ENCODE measurements at places on chromosomes 12 and 14. TPM values are rescaled to one million over a fixed set of nuclear protein-coding genes. Genes with fewer than 3 reads are reported as not detected.

KRT86 gene
- total RNA-seq: 0.18 TPM

SLC35F4 gene
- total RNA-seq: not detected

ASCL1 gene
- total RNA-seq: 0.07 TPM

CATSPERB gene
- 0.11 TPM for total RNA-seq

PNP gene
- 95.8 TPM for total RNA-seq

POU6F1 gene
- 14.5 TPM for total RNA-seq

SERPINA9 gene
- not detected for total RNA-seq

OVCH1 gene
- total RNA-seq: 0.25 TPM

MYBPC1 gene
- total RNA-seq: not detected

KRT83 gene
- not detected for total RNA-seq

DNA sequence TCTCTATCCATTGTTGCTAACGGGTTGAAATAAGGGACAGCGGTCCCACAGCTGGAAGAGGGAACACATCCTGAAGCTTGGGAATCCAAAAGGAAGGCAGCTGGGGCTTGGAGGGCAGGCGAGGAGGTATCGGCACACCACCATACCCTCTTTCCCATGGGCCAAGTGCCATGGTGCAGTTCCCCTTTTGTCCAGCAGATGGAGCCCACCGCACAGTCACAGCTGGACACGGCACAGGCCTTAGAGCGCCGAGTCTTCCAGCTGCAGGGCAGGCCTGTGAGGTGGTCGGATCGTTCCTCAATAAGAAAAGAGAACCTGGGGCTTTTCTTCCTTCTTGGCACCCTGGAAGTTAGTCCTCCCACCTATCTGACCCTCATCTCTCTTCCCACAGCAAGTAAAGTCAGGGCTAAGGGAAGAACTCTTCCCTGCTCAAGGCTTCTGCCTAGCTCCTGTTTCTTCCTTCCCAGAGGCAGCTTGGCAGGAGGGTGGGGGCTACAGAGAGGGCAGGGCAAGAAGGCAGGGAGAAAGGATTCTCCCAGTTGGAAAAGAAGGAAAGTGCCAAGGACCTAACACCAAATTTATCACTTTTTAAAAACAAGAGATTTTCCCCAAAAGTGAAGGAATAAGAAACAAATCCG is 8.6 kb downstream of the PPP1R1A start:
- H3K27ac ChIP-seq: no peak overlapping the region
- H3K27me3 ChIP-seq: peaks cover 39% of the 10 kb centered on the region
- H3K4me3 ChIP-seq: no peak overlapping the region
- DNase-seq: peak; percentile 96

DNA sequence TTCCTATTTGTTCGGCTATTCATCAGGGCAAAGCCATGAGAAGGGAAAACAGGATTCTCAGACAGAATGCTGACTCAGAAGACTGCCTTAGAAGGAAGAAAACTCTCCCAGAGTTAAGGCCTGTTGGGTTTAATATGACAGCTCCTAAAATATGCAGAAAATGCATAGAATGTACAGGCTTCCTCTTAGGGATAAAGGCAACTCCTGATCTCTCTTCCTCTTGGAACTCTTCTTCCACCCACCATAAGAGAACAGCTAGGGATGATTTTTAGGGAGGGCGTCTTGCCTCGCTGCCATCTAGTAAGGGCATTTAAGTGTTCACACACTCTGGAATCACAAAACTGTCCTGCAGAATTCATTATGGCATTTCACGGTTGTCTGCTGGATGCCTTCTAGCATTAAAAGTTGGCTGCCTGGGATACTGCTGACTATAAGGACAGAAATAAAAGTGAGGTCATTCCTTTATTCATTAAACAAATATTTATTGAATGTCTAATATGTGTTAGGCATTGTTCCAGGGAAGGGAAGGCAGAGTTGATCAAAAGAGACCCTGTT is 73.7 kb downstream of the DCAF5 start:
- H3K27me3 ChIP-seq: no peaks in the 10 kb centered on the region
- peaks cover 22% of the 10 kb centered on the region for H3K36me3 ChIP-seq
- H3K27ac ChIP-seq: 0 out of 2 replicates have a peak overlapping the region, but pooled peaks have one; percentile 1
- no peak overlapping the region for H3K4me3 ChIP-seq

DNA sequence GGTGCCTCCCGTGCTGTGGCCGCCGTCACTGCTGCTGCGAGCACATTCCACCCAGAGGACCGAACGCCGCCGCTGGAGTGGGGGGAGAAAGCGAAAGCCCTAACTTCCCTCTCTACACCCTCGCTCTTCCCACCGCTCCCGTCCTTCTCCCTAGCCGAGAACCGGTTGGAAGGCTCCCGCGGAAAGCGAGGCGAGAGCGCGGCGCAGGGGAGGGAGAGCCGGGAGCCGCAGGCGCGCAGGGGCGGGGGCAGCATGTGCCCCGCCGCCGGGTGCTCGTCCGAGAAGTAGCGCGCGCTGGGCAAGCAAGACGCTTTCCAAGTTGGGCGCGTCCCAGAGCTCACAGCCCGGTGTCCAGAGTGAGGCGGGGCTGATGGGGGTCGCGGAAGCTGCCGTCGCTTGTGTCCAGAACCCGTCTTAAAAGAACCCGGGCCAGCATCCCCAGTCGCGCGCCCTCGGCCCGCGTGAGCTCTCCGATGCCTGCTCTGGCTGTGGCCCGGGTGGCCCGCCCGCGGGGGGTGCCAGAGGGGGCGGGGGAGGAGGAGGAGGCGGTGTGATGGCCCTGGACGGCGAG is at the start of gene TRHDE:
TSS of gene TRHDE (plus strand) at position 280 of the 571 bp plus-strand sequence. CDS start at position 554, 274 bp downstream.
- peak within 1 kb of the TSS; percentile 92 for H3K4me3 ChIP-seq
- no peaks in the 10 kb centered on the region for H3K36me3 ChIP-seq
- H3K27me3 ChIP-seq: peaks cover 57% of the 10 kb centered on the region
- peak within 1 kb of the TSS; percentile 82 for H3K27ac ChIP-seq

DNA sequence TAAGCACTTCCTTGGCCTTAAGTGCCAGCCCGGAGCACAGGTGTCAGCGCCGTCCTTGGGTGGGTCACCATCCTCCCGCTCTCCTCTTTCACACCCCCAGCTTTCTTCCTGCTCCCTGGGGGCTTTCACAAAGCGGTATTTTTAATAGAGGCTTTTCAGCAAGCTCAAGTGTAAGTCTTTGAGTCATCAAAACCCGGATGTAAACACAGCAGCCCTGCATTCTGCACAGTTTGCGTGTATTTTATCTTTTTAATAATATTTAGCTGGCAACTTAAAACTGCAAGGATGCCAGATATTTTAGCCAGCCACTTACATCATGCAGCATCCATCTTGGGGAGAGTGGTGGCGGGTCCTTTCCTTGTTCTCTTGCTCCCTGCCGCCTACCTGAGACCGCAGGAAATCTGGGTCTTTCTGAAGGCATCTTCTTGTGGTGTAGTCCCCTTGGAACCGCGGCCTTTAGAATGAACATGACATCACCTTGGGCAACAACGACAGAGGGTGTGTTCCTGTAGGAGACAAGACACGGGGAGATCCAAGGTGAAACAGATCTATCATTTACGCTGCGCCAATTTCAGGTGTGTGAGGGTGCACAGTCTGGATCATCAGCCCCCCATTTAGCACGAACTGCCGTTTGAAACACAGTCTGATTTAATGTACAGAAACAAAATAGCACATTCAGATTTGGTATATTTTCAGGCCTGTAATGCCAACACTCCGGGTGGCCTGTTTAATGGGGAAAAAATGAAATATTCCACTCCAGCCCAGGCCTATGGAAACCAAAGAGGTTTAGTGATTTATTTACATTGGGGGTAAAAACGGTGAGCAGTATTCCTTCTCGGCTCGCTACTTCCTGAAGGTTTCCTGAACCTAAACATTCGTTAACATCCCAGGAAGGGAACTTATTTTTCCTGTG is 12.5 kb upstream of the IRF2BPL start:
- H3K4me1 ChIP-seq: peaks cover 87% of the 10 kb centered on the region
- peak overlapping the region; percentile 66 for H3K4me3 ChIP-seq
- peak overlapping the region; percentile 99 for H3K27ac ChIP-seq

DNA sequence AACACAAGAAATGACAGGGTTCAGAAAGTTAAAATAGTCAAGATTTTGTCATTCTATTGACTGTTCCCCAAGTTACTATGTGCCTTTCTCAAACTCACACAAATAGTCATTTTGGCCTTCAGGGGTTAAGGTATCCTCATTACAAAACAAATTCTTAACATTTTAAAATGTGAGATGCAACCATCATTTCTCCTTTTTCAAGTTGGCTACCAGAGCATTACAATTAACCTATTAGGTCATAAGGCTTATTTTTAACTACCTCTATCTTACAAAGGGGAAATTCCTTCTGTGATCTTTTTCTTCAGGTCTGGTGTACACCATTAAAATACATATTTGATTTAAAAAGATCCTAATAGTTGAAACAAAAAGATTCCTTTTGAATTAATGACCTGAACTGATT is 61.2 kb downstream of the SLC38A1 start:
- peaks cover 74% of the 10 kb centered on the region for H3K36me3 ChIP-seq
- peaks cover 22% of the 10 kb centered on the region for H3K4me1 ChIP-seq
- 0 out of 2 replicates have a peak overlapping the region, but pooled peaks have one; percentile 39 for H3K27ac ChIP-seq
- H3K27me3 ChIP-seq: no peaks in the 10 kb centered on the region

DNA sequence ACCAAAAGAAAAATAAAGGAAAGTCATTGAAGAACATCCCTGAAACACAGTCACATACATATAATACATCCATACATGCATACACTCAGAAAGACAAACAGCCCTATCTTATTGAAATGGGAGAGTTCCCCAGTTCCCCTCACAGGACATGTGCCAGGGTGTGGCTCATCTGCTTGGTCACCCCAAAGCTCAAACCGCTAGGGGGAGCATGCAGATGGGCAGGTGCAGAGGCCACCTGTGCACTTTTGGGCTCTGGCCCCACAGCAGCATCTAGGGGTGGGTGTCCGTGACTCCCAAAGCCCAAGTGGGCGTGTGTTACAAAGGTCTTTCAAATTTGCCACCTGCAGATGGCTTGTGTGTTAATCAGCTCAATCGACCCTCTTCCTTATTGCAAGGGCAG is 75.2 kb downstream of the CMAS start:
- DNase-seq: peak; percentile 75
- H3K4me1 ChIP-seq: no peaks in the 10 kb centered on the region
- H3K4me3 ChIP-seq: no peak overlapping the region
- no peaks in the 10 kb centered on the region for H3K27me3 ChIP-seq
- H3K36me3 ChIP-seq: peaks cover 19% of the 10 kb centered on the region

- no peak for DNase-seq
- H3K27ac ChIP-seq: no peak overlapping the region
- H3K4me1 ChIP-seq: peaks cover 12% of the 10 kb centered on the region
- H3K4me3 ChIP-seq: no peak overlapping the region
These were observed 20.1 kb downstream of the MBIP start for GRCh38 chr14:36300337-36300736.

- no peak overlapping the region for H3K4me3 ChIP-seq
- H3K27ac ChIP-seq: no peak overlapping the region
- H3K27me3 ChIP-seq: no peaks in the 10 kb centered on the region
- H3K36me3 ChIP-seq: no peaks in the 10 kb centered on the region
- no peaks in the 10 kb centered on the region for H3K4me1 ChIP-seq
These were observed 17.5 kb upstream of the FLRT2 start for GRCh38 chr14:85512451-85512850.

GRCh38 chr14:72763892-72764291 is 130.0 kb downstream of the DPF3 start:
- no peak overlapping the region for H3K27ac ChIP-seq
- peaks cover 32% of the 10 kb centered on the region for H3K36me3 ChIP-seq
- no peak overlapping the region for H3K4me3 ChIP-seq
- no peaks in the 10 kb centered on the region for H3K27me3 ChIP-seq

- H3K27me3 ChIP-seq: peaks cover 82% of the 10 kb centered on the region
- H3K36me3 ChIP-seq: peaks cover 7% of the 10 kb centered on the region
- DNase-seq: no peak
- H3K27ac ChIP-seq: no peak overlapping the region
- H3K4me3 ChIP-seq: no peak overlapping the region
These were observed 22.6 kb downstream of the EPYC start for GRCh38 chr12:90982170-90982569.

DNA sequence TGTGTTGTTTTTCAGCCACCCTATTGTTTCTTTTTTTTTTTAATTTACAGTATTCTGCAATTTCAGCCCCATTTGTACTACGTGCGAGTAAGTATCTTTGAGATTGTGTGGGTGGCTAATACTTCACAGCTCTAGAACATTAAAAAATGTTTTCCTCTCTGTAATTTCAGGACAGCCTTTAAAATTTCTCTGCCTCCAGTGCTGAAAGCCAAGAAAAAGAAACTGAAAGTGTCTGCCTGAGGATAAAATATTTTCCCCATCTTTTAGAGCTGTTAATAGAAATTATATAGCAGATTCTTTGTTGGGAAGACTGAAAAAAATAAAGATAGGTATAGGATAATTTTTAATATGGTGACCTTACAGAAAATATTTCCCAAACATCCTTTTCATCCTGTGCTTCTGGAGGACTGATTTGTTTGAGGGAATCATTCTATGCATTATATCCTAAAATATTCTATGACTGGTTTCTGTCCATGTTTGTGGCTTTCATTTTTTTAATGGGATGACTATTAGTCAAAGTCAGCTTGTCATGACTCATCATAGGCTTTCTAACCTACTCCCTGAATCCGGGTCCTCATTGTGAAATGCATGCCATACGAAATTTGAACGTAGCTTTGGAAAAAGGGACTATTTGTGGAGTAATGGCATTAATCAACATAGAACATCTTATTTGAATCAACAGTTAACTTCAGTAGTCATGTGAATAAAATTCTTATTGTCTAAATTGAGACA is 10.8 kb upstream of the TCTN2 start:
- no peaks in the 10 kb centered on the region for H3K27me3 ChIP-seq
- H3K36me3 ChIP-seq: peaks cover 27% of the 10 kb centered on the region
- DNase-seq: no peak
- H3K4me1 ChIP-seq: no peaks in the 10 kb centered on the region
